Stimulated activated CD4-positive, alpha-beta T cell treated with anti-CD3 and anti-CD28 coated beads, Interleukin-1b, Interleukin-23, amount 100 ng/mL, for 4 hours (primary cell): ENCODE measurements at places on chromosomes 12 and 14.

DNA sequence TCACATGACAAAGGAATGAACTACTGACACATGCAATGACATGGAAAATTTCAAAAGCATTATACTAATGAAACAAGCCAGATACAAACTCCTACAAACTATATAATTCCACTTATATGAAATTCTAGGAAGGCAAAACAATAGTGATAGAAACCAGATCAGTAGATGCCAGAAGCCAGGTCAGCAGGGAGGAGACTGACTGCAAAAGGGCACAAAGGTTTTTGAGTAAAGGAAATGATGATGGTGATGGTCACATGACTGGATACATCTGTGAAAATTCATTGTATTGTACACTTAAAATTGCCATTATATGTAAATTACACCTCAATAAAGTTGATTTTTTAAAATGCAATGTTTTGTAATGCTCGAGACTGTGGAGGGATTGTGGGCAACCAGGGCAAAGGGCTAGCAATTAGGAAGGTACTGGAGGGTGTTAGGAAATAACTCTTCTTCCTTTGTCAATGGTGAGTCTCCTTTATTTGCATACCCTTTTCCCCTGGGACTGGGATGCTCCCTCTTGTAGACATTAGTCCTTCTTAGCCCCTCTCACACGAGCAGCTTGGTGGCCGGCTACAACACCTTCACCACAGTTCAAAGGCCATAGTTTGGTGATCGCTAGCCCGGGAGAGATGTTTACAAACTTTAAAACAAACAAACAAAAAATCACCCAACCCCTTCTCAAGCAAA is 6.7 kb upstream of the PRPF40B start:
- no peak for DNase-seq

GRCh38 chr12:129811963-129812362 is 91.9 kb downstream of the TMEM132D start:
- DNase-seq, result no peak

DNA sequence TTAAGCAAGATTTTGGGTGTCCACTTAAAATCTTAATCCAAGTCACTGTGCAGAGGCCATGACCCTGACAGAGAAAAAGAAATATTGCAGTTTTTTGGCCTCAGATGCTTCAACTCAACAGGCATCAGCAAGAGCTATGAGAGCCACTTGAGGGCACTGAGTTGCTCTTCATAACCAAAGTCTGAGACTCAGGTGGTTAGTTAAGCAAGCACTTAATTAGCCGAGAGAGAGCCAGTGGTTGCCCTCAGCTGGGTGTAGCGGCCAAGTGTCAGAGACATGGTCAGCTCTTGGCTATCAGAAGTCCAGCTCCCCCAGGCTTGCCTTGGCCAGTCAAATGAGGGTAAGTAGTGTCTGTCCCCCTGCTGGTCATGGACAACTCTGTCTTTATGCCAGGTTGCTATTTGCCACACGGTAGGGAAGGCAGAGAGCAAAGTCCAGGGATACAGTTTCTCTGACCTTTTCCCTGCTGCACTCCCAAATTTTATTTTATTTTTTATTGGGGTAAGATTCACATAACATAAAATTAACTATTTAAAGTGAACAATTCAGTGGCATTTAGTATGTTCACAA is 9.0 kb upstream of the KRT71 start:
- no peak for DNase-seq

DNA sequence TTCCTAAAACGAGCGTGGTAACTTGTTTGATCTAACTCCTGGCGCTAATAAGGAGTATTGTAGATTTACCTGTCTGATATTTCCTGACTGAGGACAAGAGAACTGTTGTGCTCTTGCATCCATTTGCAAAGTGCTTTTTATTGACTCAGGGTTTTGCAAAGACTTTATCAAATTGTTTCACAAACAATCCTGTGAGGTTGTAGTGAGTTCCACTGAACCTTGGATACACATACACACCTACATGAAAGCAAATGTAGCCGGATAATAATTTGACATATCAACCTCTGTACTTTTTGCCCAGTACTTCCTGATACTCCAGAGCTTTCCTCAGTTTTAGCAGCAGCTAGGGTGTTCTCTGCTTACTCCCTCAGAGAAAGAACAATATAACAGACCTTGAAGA is 6.7 kb upstream of the PTGER2 start:
- no peak for DNase-seq

DNA sequence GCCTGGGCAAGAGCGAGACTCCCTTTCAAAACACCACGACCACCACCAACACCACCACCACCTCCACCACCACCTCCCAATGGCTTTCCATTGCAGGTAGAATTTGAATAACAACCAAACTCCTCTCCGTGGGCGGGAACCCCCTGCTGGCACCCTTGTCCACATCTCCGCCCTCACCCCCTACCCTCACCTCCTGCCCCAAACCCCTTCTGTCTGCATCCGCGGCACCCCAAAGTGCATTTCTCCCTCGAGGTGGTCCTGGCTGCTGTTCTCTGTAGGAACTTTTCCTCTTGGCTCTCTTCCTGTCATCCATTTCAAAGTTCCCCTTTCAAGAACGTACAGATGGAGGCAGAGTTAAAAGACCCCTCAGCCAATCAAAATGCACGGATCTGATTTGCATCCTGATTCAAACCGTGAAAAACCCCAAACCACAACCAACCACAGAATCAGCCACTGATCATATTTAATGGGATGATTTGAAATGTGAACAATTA is 3.8 kb downstream of the SDSL start:
- no peak for DNase-seq

GRCh38 chr12:2287151-2287550 is 234.4 kb downstream of the CACNA1C start:
- no peak for DNase-seq

- DNase-seq, result peak; percentile 46
Measured at GRCh38 chr12:51341251-51342007, 5.0 kb downstream of the CELA1 start.

DNA sequence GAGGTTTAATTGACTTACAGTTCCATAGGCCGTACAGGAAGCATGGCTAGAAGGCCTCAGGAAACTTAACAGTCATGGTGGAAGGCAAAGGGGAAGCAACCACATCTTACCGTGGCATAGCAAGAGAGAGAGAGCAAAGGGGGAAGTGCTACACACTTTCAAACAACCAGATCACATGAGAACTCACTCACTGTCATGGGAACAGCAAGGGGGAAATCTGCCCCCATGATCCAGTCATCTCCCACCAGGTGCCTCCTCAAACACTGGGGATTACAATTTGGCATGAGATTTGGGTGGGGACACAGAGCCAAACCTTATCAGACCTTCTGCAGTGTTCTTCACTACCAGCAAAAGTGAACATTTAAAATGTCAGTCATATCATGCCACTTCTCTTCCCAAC is 58.9 kb downstream of the USP15 start:
- no peak for DNase-seq

GRCh38 chr14:22084393-22085281 is 411.0 kb upstream of the OR4E1 start:
- no peak for DNase-seq

DNA sequence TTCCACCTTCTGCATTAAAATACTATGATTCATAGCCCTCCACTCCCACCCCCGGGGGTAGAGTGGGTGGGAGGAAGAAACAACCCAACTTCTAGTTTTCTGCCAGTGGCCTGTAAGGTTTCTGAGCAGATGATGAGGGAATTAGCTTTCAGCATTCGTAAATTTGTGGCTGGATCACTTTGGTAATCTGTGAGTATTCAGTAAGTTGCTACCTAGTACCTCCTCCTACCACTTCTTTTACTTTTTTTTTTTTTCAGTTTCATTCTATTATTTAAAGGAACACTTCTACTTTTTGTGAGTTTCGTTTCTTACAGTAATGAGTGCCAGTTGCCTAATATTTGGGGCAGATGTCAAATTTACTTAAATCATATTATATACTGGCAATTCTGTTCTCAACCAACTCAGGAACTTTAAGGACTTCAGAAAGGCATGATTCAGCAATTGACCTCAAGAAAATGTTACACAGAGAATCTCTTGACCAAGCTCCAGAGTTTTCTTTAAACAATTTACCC is 42.4 kb upstream of the EMP1 start:
- DNase-seq, result no peak

GRCh38 chr12:48781750-48782456 is 7.0 kb downstream of the ADCY6 start:
- no peak for DNase-seq

- DNase-seq, result no peak
Measured at GRCh38 chr14:99648027-99648784, 3.3 kb downstream of the HHIPL1 start.
